Activated CD4-positive, alpha-beta memory T cell treated with anti-CD3 and anti-CD28 coated beads for 36 hours (primary cell): ENCODE measurements at places on chromosomes 7 and 10. TPM values are rescaled to one million over a fixed set of nuclear protein-coding genes. Genes with fewer than 3 reads are reported as not detected.

VPS41 gene
- total RNA-seq = 66.8 TPM

PITX3 gene
- total RNA-seq = 1.1 TPM

CCL24 gene
- not detected for total RNA-seq

DNA sequence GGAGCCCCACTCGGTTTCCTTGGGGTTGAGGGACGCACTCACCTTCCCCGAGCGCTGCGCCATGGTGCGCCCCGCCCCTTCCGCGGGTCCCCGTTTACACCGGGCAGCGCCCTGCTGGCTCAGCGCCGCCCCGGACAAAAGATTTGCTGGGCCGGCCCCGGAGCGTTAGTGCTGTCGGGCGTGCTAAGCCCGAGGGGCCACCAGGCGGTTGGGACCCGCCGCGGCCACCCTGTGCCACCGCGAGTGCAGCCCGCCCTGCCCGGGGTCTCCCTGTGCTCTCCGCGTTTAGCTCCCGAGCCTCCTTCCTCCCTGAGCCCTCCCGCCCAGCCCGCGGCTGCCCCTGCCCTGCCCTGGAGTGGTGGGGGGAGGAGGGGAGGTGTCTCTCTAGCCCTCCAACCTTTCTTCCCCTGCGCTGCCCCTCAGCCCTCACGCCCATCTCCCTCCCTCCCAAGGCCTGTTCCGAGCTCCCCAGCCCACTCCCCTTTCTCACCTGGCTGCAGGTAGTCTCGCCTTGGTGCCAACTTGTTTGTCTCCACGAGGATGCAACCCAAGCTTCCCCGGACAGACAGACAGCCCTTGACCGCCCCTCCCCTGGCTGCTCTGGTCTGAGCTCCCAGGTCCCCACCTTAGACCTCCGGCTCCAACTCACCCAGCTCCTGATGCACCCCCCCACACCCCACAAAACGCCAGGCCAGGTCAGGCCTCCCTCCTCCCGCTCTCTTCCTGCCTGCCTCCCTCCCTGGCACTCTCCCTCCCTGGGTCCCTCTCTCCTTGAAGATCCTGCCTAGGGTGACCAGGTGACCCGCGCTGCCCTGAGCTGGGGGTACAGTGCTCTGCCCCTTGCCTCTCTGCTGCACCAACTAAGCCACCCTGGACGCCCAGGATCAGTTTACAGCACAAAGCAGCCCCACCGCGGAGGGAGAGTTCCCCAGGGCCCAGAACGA, at the start of gene CRYGN:
Gene CRYGN (minus strand): TSS at position 287 of the 944 bp plus-strand sequence. CDS start 224 bp downstream, at position 63.
- peaks cover 28% of the 10 kb centered on the region for H3K4me1 ChIP-seq
- H3K27me3 ChIP-seq = no peaks in the 10 kb centered on the region
- no peaks in the 10 kb centered on the region for H3K36me3 ChIP-seq
- H3K27ac ChIP-seq = no peak within 1 kb of the TSS

GRCh38 chr10:5963071-5963470, 14.3 kb downstream of the IL15RA start:
- H3K4me1 ChIP-seq = no peaks in the 10 kb centered on the region
- no peaks in the 10 kb centered on the region for H3K27me3 ChIP-seq

DNA sequence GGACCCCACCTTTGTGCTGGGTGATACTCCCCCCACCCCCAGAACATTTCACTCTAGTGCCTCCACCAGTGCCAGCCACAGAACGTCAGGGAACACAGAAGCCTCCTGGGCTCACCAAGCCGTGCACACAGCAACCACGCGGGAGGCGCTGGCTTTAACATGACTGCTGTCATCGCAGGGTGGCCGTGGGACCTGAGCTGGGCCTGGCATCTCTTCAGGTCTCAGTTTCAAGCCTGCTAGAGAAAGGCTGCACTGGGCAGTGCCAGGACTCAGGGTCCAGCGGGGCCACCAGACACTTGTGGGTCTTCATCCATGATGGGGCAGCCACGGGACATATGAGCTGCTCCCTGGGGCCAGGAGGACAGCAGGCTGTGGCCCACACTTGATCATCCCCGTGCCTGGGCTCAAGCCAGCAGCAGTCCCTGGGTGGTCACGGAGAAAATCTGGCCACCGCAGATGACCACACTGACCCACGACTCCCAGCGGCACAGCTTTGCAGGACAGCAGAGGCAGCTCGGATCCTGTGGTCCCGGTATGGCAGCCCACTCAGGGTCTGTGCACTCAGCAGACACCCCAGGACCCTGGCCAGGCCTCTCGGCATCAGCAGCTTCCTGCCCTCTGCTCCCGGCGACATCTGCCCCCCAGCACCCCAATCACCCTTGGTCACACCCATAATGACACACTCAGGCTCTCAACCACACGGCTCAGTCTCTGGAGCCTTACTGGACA, 44.2 kb downstream of the CAMK2B start:
- peak; percentile 7 for DNase-seq
- H3K27me3 ChIP-seq = no peaks in the 10 kb centered on the region
- no peak overlapping the region for H3K27ac ChIP-seq
- H3K4me3 ChIP-seq = no peak overlapping the region
- no peaks in the 10 kb centered on the region for H3K36me3 ChIP-seq

DNA sequence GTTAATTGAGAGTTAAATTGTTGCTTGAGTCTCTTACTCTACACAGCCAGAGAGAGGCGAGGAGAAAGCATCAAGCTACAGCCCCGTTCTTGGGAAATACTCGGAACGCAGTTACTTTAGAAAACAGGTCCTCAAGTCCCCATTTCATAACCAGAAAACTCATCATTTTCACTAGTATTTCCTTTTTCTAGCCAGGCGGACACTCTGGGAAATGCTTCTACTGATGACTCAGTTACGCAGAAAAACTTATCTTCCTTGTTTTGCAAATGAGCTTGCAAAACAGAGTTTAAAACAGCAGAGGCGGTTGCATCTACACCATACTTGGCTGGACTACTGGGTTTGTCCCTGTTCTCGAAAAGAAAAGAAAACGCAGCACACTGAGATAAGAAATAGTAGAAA, 111.4 kb upstream of the FGFR2 start:
- no peaks in the 10 kb centered on the region for H3K36me3 ChIP-seq
- H3K4me3 ChIP-seq = no peak overlapping the region
- no peak overlapping the region for H3K27ac ChIP-seq
- no peak for DNase-seq

- H3K36me3 ChIP-seq = no peaks in the 10 kb centered on the region
- no peak overlapping the region for H3K27ac ChIP-seq
- peaks cover 7% of the 10 kb centered on the region for H3K27me3 ChIP-seq
- H3K4me3 ChIP-seq = no peak overlapping the region
- peaks cover 14% of the 10 kb centered on the region for H3K4me1 ChIP-seq
These were observed 50.2 kb downstream of the TFAM start for GRCh38 chr10:58435297-58435985.

DNA sequence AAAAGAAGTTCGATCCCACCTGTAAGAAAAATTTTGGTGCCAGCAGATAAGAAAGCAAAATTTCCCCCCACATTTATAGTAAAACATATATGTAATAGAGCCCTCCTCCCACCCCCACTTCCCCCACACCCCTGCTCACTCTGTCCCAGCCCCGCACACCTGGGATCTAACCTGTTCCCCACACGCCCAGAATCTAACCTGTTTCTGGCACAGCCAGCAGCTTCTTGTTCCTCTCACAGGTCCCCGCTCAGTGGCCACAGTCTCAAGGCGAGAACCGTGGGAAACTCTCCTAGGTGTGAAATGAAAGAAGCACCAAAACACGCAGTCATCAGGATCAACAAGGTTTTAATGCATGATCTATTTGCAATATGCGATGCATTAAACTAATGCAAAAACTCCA, 32.8 kb downstream of the LYZL1 start:
- no peak overlapping the region for H3K4me3 ChIP-seq
- H3K36me3 ChIP-seq = no peaks in the 10 kb centered on the region
- DNase-seq = no peak
- H3K27me3 ChIP-seq = peaks cover 20% of the 10 kb centered on the region
- H3K4me1 ChIP-seq = peaks cover 5% of the 10 kb centered on the region

- H3K36me3 ChIP-seq = no peaks in the 10 kb centered on the region
- H3K4me1 ChIP-seq = peaks cover 11% of the 10 kb centered on the region
- no peak overlapping the region for H3K4me3 ChIP-seq
- H3K27ac ChIP-seq = no peak overlapping the region
These were observed 29.1 kb upstream of the CALD1 start for GRCh38 chr7:134750083-134751062.

DNA sequence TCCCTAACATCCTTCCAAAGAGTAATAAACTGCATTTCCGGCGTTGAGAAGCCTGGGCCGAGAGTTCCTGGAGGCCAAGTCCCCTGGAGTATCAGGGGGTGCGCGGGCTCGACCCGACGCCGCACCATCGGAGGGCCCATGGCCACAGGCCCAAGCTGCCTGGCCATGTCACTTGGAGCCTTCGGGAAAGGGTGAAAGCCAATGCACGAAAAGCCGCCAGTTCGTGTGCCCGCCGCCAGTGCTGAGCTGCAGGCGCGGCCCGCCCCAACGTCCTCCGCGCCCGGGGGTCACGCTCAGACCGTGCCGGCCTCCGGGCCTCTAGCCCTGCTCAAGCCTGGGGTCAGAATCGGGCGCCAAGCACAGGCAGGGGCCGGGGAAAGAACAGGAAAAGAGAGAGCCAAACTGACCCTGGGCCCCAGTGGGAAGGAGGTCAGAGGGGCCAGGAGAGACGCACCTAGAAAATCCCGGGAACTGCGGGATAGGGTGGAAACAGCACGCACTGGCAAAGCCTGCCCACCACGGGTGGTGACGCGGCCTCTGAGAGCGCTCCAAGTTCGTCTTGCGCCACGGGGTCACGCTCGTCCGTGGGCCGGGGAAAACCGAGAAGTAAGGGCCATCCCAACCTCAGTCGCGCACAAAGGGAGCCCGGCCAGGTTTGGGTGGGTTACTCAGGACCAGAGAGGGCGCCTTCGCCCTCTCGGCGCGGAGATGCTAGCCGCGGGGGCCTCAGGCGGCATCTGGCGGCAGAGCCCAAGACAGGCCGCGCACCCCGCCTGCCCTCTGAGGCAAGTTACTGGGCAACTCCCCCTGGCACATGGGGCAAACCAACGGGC, 4.2 kb upstream of the EBF3 start:
- peaks cover 57% of the 10 kb centered on the region for H3K27me3 ChIP-seq
- no peak overlapping the region for H3K4me3 ChIP-seq
- no peak overlapping the region for H3K27ac ChIP-seq
- peaks cover 2% of the 10 kb centered on the region for H3K36me3 ChIP-seq

DNA sequence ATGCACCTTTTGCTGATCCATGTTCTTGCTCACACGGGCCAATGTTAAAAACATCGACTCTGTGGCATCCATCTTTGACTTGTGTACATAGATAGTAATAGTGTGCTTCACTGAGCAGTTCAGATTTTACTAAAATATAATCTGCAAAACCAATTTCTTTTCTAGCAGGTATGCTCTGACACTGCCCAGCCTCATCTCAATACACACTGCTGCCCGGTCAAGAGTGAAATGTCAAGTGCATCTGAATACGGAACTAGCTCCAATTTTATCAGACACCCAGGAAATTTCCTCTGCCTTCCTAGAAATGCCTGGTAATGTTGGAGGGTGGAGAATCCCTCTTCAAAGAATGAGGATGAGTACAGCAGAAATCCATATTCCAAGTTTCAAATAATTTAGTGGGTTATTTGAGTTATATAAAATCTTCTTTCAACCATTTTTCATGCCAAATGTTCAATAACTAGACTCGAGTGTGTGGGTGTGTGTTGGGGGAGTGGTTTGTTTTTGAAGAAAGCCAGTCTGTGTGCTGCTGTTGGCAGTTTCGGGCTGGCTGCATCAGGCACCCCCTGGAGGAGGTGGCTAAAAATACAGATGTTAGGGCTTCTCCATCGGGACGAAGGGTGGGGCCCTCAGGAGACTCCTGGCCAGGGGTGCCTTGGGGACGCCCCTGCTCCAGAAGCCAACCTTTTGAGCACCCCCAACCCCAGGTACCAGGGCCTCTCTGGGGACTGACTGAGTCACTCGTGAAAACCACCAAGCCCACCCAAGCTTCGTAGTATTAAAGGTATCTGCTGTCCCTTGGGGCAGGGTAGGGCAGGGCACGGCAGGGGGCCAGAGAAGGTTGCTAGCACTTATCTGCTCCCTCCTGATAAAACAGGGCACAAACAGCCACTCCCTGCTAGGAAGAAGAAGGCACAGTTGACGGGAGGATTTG, 15.4 kb downstream of the CTBP2 start:
- H3K36me3 ChIP-seq = no peaks in the 10 kb centered on the region
- no peak overlapping the region for H3K27ac ChIP-seq
- no peak overlapping the region for H3K4me3 ChIP-seq
- no peak for DNase-seq
- peaks cover 35% of the 10 kb centered on the region for H3K27me3 ChIP-seq

- H3K4me3 ChIP-seq = no peak overlapping the region
- no peaks in the 10 kb centered on the region for H3K4me1 ChIP-seq
- H3K27me3 ChIP-seq = no peaks in the 10 kb centered on the region
- H3K27ac ChIP-seq = no peak overlapping the region
- no peak for DNase-seq
- no peaks in the 10 kb centered on the region for H3K36me3 ChIP-seq
These were observed 115.3 kb upstream of the BMPER start for GRCh38 chr7:33789871-33790630.

SEMA4G gene
- total RNA-seq = 0.58 TPM

CFTR gene
- not detected for total RNA-seq

WEE2 gene
- total RNA-seq = not detected

- H3K27me3 ChIP-seq = no peaks in the 10 kb centered on the region
- H3K27ac ChIP-seq = peak overlapping the region; percentile 93
- H3K4me3 ChIP-seq = peak overlapping the region; percentile 40
- H3K36me3 ChIP-seq = peaks cover 26% of the 10 kb centered on the region
These were observed 38.6 kb upstream of the SH2D4B start for GRCh38 chr10:80498833-80499741.

GRCh38 chr10:70928140-70928539, 39.8 kb upstream of the PCBD1 start:
- H3K4me3 ChIP-seq = no peak overlapping the region
- peaks cover 2% of the 10 kb centered on the region for H3K27me3 ChIP-seq
- peaks cover 6% of the 10 kb centered on the region for H3K4me1 ChIP-seq
- no peak for DNase-seq
- H3K36me3 ChIP-seq = no peaks in the 10 kb centered on the region

- DNase-seq = no peak
- no peaks in the 10 kb centered on the region for H3K27me3 ChIP-seq
- H3K4me1 ChIP-seq = peaks cover 35% of the 10 kb centered on the region
- peaks cover 6% of the 10 kb centered on the region for H3K36me3 ChIP-seq
- H3K4me3 ChIP-seq = no peak overlapping the region
- no peak overlapping the region for H3K27ac ChIP-seq
These were observed 12.0 kb downstream of the STARD3NL start for GRCh38 chr7:38190011-38190410.

GRCh38 chr7:113289140-113289740, 170.9 kb upstream of the SMIM30 start:
- H3K4me3 ChIP-seq = no peak overlapping the region
- H3K36me3 ChIP-seq = no peaks in the 10 kb centered on the region
- no peak for DNase-seq
- peaks cover 2% of the 10 kb centered on the region for H3K27me3 ChIP-seq
- no peak overlapping the region for H3K27ac ChIP-seq

- no peaks in the 10 kb centered on the region for H3K4me1 ChIP-seq
- no peaks in the 10 kb centered on the region for H3K36me3 ChIP-seq
- no peak overlapping the region for H3K27ac ChIP-seq
- DNase-seq = no peak
These were observed 385.5 kb downstream of the SEMA3D start for GRCh38 chr7:84801396-84801795.
